ENCODE measurements at places on chromosomes 7 and 10.

DNA sequence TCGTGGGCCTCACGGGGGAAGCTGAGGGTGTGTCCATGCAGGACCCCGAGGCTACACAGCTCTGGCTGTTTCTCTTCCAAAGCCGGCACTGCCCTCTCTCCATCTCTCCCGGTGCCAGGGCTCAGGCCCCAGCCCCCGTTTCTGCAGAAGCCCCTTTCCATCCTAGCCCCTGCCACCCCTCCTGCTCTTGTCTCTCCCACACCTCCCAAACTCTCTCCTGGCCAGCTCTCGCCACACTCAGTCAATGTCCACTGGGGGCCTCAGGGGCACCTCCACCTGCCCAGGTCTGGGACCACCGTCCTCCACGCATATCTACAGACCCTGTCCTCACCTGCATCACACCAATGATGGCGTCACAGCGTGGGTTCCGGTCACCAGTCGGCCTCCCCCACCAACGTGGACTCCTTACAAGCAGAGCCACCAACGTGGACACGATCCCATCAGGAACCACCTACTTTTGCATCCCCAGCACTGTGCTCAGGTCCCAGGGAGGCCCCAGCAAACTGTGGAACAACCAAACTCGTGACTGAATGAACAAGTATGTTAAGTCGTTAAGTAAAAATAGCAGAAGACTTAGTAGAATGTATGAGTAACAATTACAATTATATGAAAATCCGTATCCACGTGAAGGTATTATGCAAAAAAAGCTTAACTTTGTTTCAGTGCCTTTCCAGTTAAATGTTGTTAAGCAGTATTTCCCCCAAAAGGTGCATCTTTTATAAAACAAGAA, 38.4 kb downstream of the DIP2C start:
- DNase-seq = no peak

GRCh38 chr10:129055225-129055624, 411.8 kb upstream of the MGMT start:
- DNase-seq = no peak

DNA sequence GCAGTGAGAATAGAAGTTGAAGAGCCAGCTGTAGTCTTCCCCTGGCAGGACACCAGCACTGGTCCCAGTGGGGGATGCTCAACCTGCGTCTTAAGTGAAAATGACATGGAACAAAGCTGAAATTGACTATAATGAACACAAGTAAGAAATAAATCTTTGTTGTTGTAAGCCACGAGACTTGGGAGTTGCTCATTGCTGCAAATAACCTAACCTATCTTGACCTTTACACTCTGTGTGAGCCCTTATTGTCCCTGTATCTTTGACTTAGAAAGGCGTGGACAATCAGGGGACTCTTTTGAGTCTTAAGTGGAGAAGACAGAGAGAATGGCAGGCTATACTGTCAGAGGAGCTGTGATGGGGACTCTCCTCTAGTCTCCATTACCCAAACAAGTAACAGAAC, 16.9 kb downstream of the ZC3HAV1L start:
- DNase-seq = no peak

- no peak for DNase-seq
These were observed 77.6 kb downstream of the NRBF2 start for GRCh38 chr10:63210611-63211196.

DNA sequence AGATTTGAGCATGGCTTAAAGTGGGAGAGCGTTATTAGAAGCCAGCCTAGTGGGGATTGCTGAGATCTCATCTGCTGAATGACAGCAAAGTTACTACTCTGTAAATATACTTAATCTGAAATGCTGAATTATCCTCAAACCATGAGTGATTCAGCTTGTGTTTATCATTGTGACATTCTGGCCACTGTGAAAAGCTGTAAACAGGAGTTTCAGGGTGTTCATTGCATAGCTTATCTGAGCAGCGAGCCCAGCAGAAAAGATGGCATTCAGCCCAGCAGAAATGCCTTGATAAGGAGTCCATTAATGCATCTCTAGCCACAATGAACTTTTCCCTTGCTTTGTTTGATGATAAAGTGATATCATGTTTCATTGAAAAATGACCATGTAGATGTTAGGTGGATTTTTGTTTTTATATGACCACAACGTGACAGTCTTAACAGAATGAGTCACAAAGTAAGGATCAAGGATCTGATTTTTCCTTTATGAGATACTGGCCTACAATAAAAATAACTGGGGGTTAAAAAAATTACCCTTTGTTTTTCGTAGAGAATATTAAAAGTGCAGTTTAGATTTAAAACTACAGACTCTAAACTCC, 7.8 kb downstream of the TES start:
- no peak for DNase-seq

DNA sequence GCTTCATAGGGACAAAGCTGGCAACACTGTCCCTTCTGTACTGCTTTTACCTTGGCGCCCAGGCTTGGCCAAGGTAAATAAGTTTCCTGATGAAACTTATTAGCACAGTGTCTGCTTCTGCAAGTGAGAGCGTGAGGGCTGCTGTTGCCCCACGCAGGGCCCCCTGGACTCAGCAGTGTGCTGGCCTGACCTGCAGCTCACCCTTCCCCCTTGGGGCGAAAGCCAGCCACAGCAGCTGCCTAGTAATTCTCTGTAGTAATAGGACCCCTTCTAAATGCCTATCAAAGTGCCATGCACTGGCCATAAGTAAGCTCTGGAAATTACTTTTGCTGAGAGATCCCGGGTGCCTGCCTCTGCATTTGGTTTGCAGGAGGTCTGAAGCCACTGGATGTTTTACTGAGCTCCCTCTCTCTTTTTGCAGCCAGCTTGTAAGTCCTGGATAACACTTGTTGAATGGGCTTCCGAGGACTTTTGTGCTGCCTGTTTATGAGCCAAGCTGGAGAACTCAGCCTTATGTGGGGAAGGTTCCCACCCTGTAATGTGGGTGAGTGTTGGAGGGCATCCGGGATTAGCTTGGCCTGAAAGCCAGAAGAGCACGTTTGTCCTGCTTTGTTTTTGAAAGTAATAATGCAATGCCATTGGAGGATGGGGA, 293.9 kb downstream of the C7orf25 start:
- no peak for DNase-seq

DNA sequence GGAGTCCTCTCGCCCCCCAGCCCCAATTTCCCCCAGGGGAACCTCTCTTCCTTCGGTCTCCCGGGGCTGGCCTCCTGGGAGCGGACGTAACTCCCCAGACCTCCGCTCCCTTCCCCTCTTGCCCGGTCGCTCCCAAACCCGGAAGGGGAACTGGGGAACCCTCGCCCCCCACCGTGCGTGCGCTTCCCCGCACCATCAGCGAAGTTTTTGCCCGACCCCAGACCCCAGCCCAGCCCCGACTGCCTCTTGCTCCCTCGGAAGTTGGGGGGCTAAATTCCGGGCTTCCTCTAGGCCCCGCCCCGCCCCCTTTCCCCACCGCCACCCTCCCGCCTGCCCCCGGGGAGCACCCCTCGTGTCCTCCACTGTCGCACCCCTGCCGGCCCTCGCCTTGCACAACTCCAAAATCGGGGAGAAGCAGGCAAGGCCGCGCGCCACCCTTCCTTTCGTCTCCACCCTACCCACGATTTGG, 436 bp downstream of the GNB2 start:
- DNase-seq = no peak

DNA sequence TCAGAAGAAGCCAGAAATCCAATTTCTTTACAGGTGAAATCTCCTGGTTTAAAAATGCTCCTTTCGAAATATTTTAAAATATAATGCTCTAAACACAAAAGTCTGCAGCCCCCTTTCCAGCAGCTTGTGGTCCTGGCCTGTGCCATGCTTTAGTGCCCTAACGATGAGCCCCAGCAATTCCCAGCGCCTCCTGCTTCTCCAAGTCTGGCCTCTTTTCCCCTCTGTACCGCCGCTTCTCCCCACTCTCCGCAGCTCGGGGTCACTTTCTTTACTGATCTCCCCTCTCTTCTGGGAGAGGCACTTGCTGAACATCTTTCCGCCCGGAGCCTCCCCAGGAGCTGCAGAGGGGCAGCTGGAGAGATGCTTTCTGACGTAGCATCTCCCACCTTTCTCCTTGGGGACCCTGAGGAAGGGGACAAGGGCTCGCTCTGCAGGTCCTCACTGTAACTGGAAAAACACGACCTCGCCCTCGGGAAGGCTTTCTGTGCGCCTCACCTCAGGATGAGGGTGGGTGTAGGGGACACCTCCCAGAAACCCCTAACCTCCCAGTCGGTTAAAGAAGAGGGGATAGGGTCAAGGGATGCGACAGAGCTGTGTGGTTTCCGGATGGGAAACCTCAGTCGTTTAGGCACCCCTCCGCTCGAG, 565 bp upstream of the INA start:
- DNase-seq = no peak

DNA sequence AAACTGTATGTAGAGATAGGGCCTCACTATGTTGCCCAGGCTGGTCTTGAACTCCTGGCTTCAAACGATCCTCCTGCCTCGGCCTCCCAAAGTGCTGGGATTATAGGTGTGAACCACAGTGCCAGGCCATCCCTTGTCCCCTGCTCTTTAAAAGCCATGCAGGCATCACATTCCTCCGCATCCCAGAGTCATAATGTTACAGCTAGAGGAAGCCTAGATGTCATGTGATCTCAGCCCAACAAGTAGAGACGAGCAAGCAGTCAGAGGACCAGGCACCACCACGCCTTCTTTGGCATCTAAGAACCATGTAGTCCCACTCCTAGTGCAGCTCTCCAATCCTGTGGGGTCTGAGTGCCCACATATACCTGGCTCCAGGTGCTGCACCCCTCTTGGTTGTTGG, 13.1 kb downstream of the PODXL start:
- DNase-seq = no peak

- no peak for DNase-seq
These were observed 7.4 kb downstream of the POLR1F start for GRCh38 chr7:19701471-19701870.

DNA sequence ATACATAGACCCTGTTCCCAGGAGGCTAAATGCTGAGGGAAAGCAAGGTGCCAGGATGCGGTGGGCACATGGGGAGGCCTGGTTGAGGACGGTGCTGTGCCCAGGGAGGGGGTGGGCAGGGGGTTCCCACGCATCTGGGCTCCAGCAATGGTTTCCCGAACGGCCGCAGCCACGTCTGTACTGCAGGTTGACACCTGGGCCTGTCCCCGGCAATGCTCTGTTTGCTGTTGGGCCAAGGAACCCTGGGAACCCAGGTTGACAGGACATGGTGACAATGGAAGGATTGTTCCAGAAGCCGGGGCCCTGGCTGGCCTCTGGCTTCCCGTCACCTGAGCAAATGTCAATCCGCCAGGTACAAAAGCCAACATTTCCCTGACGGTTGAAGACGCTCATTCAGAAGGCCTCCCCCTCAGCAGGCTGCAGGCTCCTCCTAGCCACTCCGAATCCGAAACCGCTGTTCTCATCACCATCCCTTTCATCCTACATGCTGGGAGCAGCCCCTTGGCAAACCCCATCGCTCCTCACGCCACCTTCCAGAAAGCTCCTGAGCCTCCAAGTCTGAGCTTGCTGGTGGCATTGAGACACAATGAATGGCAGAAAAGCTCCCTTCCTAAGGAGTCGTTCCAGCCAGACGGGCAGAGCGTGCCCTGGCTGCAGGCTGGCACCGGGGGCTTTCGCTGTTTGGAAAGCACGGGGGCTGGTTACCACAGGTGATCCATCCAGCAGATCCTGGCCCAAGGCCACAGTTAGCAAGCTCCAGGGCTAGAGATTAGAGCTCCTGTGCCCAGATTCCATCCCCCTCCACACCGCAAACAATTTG, 31.2 kb downstream of the SPOCK2 start:
- DNase-seq = no peak

- no peak for DNase-seq
These were observed 116.1 kb upstream of the PALS2 start for GRCh38 chr7:24457219-24457558.

DNA sequence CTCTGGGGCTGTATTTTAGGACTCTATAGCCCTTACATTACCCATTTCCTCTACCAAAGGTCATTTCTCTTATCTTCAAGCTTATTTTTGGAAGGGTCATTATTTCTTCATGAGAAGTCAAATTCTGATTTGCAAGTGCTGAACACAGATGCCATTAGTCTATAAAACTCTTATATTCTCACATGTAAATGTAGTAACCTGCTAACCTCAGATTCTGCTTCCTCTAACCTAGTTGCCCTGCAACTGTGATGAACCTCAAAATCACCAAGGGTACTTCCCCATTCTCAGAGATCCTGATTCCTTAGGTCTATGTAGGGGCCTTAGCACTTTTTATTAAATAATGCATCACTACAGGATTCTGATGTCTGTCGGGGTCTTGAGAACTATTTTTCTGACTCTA, 6.3 kb downstream of the FAS start:
- no peak for DNase-seq

DNA sequence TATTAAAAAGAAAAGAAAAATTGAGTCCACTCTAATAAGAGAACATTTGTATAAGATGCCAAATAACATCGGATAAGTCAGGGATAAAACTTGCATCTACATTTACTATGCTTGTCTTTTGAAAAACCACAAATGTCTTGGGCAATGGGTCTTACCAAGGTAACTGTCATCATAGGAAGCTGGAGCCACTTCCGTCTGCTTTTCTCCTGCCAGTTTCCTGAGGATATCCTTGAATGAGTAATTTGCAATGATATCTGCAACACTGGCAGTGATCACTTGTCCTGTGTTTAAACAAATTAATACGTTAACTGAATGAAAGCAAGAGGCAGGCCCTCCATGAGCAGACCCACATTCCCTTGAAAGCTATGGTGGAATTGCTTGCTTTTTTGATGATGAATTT, 47.3 kb downstream of the ITGA8 start:
- no peak for DNase-seq
